ENCODE measurements at places on chromosomes 13 and 19. TPM values are rescaled to one million over a fixed set of nuclear protein-coding genes. Genes with fewer than 3 reads are reported as not detected.

NMRK2 gene
- total RNA-seq, result 0.40 TPM

KRTDAP gene
- total RNA-seq, result 0.75 TPM

USHBP1 gene
- total RNA-seq, result 1.5 TPM

ZNF177 gene
- total RNA-seq, result 4.8 TPM

MATK gene
- total RNA-seq, result 0.53 TPM

TSHZ3 gene
- total RNA-seq, result 80.1 TPM

RASGRP4 gene
- total RNA-seq, result 0.45 TPM

SPACA6 gene
- total RNA-seq, result 45.2 TPM

DNA sequence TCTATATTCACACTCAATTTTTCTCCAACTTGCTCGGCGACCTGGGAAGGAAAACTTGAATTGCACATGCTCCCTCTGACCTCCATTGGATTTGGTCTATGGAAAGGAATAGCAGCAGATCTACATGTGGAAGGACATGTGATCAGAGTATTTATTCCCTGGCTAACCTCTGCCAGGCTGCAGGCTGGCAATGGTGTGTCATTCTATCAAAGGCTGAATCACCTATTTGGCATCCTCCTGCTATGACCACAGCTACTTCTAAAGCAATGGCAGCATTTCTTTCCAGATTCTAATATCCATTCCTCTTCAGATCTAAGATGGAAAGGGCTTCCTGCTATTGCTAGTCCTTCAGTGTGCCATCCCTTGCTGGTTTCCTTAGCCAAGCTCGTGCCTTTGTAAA lies 144.3 kb upstream of the FREM2 start:
- H3K4me1 ChIP-seq, result no peaks in the 10 kb centered on the region
- no peak overlapping the region for H3K27ac ChIP-seq
- no peaks in the 10 kb centered on the region for H3K36me3 ChIP-seq
- H3K27me3 ChIP-seq, result no peaks in the 10 kb centered on the region
- DNase-seq, result no peak

DNA sequence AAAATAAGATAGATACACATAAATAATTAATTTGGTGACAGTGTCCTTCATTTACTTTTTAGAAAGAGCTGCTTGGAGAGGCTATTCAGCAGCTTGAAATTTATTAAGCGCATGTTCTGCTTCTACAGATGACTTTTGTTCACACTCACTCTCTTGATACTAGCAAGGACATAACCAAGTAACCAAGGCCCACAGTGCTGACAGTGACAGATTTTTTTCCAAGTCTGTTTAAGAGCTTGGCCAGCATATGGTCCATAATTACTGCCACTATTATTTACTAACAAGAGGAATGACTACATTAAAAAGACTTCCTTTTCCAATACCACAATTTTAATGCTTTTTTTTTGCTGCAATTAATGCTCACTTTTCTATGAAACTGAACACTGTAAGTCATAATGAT lies 673.7 kb upstream of the MIR17HG start:
- H3K4me1 ChIP-seq, result no peaks in the 10 kb centered on the region
- no peak overlapping the region for H3K27ac ChIP-seq
- DNase-seq, result no peak
- H3K4me3 ChIP-seq, result no peak overlapping the region
- H3K36me3 ChIP-seq, result no peaks in the 10 kb centered on the region
- H3K27me3 ChIP-seq, result no peaks in the 10 kb centered on the region

DNA sequence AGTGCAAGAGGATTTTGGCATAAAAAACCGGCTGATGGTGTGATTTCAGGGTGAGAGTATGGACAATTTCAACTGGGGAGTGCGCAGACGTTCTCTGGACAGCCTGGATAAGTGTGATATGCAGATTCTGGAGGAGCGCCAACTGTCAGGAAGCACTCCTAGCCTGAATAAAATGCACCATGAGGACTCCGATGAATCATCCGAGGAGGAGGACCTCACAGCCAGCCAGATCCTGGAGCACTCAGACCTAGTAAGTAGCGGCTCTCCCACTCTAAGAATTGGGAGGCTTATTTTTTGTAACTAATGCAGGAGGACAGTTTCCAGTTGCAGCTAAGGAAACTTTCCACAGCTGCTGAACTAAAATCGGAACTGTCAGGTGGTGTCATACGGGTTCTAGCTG lies 53.6 kb downstream of the ZAR1L start:
- H3K27me3 ChIP-seq, result no peaks in the 10 kb centered on the region
- no peak overlapping the region for H3K27ac ChIP-seq
- no peaks in the 10 kb centered on the region for H3K36me3 ChIP-seq
- H3K4me1 ChIP-seq, result peaks cover 3% of the 10 kb centered on the region

GRCh38 chr13:28031896-28032288 lies 43.4 kb upstream of the URAD start:
- no peaks in the 10 kb centered on the region for H3K4me1 ChIP-seq
- no peak overlapping the region for H3K4me3 ChIP-seq
- no peak overlapping the region for H3K27ac ChIP-seq
- no peaks in the 10 kb centered on the region for H3K36me3 ChIP-seq
- DNase-seq, result no peak

GRCh38 chr13:29077051-29077813 lies 257.1 kb downstream of the MTUS2 start:
- no peaks in the 10 kb centered on the region for H3K4me1 ChIP-seq
- no peak overlapping the region for H3K4me3 ChIP-seq
- DNase-seq, result no peak
- no peaks in the 10 kb centered on the region for H3K36me3 ChIP-seq

DNA sequence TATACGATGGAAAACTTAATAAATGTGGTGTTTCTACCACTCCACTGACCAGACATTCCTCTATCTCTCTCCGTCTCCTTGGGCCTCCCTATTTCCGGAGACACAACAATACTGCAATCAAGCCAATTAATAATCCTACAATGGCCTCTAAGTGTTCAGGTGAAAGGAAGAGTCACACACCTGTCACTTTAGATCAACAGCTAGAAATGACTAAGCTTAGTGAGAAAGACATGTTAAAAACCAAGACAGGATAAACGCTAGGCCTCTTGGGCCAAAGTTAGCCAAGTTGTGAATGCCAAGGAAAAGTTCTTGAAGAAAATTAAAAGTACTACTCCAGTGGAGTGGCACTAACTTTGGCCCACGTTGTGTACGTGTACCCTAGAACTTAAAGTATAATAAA lies 22.5 kb downstream of the ZDHHC20 start:
- H3K27ac ChIP-seq, result no peak overlapping the region
- H3K36me3 ChIP-seq, result no peaks in the 10 kb centered on the region
- H3K4me3 ChIP-seq, result no peak overlapping the region
- DNase-seq, result no peak
- H3K4me1 ChIP-seq, result peaks cover 2% of the 10 kb centered on the region

GRCh38 chr19:2016041-2016807 lies 710 bp upstream of the BTBD2 start:
- H3K27me3 ChIP-seq, result no peaks in the 10 kb centered on the region
- H3K36me3 ChIP-seq, result no peaks in the 10 kb centered on the region
- peak overlapping the region; percentile 21 for H3K4me3 ChIP-seq
- H3K4me1 ChIP-seq, result peaks cover 8% of the 10 kb centered on the region

GRCh38 chr13:24763596-24764275 lies at the start of gene RNF17:
Gene RNF17, plus strand, starts transcription at chr13:24764169. Its CDS starts 35 bp downstream, at chr13:24764204.
- H3K4me1 ChIP-seq, result no peaks in the 10 kb centered on the region
- DNase-seq, result no peak
- H3K36me3 ChIP-seq, result no peaks in the 10 kb centered on the region
- H3K4me3 ChIP-seq, result no peak within 1 kb of the TSS
- no peak within 1 kb of the TSS for H3K27ac ChIP-seq

DNA sequence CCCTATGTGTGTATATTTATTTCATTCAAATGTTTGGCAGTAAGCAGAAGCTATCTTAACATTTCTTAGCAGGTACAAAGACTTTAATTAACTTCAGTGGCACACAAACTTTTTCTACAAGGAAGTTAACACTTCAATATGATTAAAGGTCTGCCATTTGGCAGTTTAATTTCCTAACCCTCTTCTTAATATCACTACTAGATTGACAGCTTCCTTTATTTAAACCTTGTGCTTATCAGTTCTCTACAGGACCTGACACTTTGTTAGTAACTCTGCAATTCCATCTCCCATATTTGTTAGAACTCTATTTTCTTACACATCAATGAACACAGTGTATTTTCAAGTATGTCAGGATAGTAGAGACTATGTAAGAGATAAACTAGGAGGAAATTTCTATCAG lies 152.4 kb upstream of the ATXN8OS start:
- no peaks in the 10 kb centered on the region for H3K36me3 ChIP-seq
- no peaks in the 10 kb centered on the region for H3K27me3 ChIP-seq
- H3K27ac ChIP-seq, result no peak overlapping the region
- H3K4me1 ChIP-seq, result no peaks in the 10 kb centered on the region
- H3K4me3 ChIP-seq, result no peak overlapping the region
- no peak for DNase-seq

DNA sequence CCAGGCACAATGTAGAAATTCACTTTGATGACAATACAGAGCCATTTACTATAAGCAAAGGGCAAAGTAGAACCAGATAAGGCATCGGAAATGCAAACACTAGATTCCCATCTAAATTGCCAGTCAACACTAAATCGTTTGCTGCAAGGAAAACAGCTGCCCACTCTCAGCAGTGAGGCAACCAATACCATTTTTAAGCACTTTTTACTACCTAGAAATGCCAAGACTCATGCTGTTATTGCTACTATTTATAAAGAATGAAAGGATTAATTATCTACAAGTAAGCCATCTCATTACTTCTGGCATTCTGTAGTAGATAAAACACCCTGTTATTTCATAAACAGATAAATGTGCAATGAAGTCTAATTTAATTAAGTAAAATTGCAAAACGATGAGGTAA lies 422.0 kb downstream of the FGF14 start:
- no peak overlapping the region for H3K4me3 ChIP-seq
- no peaks in the 10 kb centered on the region for H3K27me3 ChIP-seq
- no peak for DNase-seq
- H3K36me3 ChIP-seq, result no peaks in the 10 kb centered on the region

DNA sequence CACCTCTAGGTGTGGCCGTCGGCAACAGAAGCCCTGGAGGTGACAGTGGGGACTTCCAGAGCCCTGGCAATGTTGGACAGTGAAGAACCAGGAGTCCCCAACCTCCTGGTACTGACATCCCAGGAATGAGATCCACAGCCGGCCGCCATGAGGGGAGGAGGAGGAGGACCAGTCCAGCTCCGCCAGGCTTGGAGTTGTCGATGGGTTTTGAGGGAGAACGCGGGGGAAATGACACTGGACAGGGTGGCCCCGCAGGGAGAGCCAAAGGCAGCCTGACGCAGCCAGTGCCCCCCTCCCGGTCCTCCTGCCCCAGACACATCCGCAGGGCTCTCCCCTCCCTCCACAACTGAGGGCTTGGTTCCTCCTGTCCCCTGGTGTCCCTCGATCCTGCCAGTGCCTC lies 57.9 kb downstream of the SPACA7 start:
- no peak overlapping the region for H3K27ac ChIP-seq
- no peak for DNase-seq
- no peaks in the 10 kb centered on the region for H3K27me3 ChIP-seq
- no peaks in the 10 kb centered on the region for H3K4me1 ChIP-seq
- no peak overlapping the region for H3K4me3 ChIP-seq
- H3K36me3 ChIP-seq, result no peaks in the 10 kb centered on the region

- no peaks in the 10 kb centered on the region for H3K27me3 ChIP-seq
- H3K36me3 ChIP-seq, result no peaks in the 10 kb centered on the region
- no peak overlapping the region for H3K27ac ChIP-seq
- H3K4me1 ChIP-seq, result peaks cover 5% of the 10 kb centered on the region
- no peak overlapping the region for H3K4me3 ChIP-seq
Measured at GRCh38 chr13:33345842-33346241, 60.3 kb upstream of the STARD13 start.

DNA sequence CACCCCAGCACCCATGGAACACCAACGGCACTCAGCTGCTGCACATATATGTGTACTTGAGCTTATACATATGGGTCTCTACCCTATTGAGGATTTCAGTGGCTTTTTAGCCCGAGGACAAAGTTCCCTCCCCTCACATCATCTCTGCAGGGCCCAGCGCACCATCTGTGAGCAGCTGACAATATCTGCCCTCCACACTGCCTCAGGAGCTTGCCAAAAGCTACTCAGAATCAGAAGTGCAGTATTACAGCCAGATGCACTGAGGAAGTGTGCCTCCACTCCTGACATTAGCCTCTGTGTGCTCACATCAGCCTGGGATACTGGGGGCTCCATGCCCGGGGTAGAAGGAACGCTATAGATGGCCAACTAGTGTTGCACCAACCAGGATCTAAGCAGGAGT lies 903.9 kb downstream of the UQCRFS1 start:
- no peak overlapping the region for H3K4me3 ChIP-seq
- no peak for DNase-seq
- H3K36me3 ChIP-seq, result no peaks in the 10 kb centered on the region
- H3K4me1 ChIP-seq, result peaks cover 3% of the 10 kb centered on the region
- no peaks in the 10 kb centered on the region for H3K27me3 ChIP-seq

- H3K4me3 ChIP-seq, result no peak overlapping the region
- H3K27me3 ChIP-seq, result no peaks in the 10 kb centered on the region
- peaks cover 2% of the 10 kb centered on the region for H3K4me1 ChIP-seq
- no peak for DNase-seq
- no peak overlapping the region for H3K27ac ChIP-seq
- H3K36me3 ChIP-seq, result no peaks in the 10 kb centered on the region
Measured at GRCh38 chr19:17616961-17617806, 61.7 kb downstream of the COLGALT1 start.

DNA sequence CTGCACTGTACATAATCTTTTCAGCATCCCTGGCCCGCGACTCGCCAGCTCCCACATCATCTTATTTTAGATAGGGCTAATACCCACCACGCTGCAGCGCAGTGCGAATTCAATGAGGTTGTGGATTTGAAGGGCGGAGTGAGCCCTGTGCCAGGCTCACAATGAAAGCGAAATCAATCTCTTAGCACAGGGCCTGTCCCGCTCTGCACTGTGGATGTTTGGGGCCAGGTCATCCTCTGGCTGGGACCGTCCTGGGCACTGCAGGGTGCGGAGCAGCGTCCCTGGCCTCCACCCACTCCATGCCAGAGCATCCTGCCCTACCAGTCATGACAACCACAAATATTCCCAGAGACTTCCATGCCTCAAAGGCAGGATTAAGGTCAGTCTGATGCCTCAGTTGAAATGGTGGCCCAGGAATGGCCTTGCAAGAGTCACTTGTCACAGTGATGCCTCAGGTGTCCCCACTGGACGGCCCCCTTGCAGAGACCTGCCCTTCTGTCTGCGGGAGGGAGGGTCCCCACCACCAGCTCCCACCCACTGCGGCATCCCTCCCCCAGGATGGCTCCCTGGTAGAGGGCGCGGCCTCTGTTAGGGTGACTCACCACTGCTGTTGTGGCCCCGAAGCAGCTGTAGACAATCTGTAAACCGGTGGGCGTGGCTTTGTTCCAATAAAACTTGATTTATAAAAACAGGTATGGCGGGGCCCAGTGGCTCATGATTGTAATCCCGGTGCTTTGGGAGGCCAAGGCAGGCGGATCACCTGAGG lies 5.6 kb downstream of the UHRF1 start:
- no peak overlapping the region for H3K4me3 ChIP-seq
- no peak overlapping the region for H3K27ac ChIP-seq
- DNase-seq, result no peak
- H3K36me3 ChIP-seq, result no peaks in the 10 kb centered on the region
- no peaks in the 10 kb centered on the region for H3K27me3 ChIP-seq
- peaks cover 7% of the 10 kb centered on the region for H3K4me1 ChIP-seq

DNA sequence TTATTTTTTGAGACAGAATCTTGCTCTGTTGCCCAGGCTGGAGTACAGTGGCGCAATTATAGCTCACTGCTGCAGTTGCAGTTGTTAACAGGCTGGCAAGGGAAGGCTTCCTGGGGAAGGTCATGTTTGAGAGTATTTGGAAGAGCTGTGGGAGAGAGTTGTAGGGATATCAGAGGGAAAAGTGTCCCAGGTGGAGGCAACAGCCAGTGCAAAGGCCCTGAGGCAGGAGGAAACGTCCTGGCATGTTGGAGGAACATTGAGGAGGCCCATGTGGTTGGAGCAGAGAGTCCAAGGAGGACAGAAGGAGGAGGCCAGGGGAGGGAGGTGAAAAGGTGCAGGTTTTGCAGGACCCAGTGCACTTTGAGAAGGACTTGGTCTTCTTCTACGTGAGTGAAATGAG lies 2.2 kb upstream of the DUS3L start:
- H3K4me3 ChIP-seq, result no peak overlapping the region
- H3K36me3 ChIP-seq, result peaks cover 2% of the 10 kb centered on the region
- no peak overlapping the region for H3K27ac ChIP-seq

Data from ovary (tissue), 10 donors.